ENCODE measurements at places on chromosomes 6 and 20. TPM values are rescaled to one million over a fixed set of nuclear protein-coding genes. Genes with fewer than 3 reads are reported as not detected.

Gene QKI
- total RNA-seq: 150 TPM

Gene ULBP3
- 4.4 TPM for total RNA-seq

DNA sequence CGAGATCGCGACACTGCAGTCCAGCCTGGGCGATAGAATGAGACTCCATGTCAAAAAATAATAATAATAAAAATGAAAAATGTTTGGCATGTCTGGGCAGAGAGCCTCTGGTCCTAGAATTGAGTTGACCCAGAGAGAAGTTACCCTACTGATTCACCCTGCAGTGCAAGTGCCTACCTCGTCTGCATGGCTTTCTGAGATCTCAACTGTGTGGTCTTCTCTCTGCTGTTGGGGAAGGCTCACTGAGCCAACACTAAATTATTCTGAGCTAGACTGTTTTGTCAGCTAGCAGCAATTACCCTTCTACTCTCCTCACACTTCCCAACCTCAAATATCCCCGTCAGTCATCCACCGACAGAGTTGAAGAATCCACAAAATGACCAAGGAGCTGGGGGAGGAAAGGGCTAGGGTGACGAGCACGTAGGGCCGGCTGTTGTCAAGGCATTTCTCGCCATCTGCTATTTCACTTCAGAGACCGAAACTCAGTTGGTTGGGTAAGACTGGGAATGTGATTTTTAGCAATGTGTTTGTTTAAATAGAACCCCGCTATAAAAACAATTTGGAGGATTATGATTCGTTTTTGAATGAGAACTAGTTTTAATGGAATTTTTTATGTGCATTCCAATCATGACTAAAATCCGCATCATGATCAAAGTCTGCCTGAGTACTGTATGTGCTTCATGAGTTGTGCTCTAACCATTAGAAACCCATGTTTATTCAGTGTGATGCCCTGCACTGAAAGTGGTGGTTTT is 9.4 kb downstream of the MAS1 start:
- no peak overlapping the region for H3K27ac ChIP-seq
- H3K4me1 ChIP-seq: no peaks in the 10 kb centered on the region
- H3K27me3 ChIP-seq: no peaks in the 10 kb centered on the region
- no peaks in the 10 kb centered on the region for H3K36me3 ChIP-seq
- no peak for DNase-seq

DNA sequence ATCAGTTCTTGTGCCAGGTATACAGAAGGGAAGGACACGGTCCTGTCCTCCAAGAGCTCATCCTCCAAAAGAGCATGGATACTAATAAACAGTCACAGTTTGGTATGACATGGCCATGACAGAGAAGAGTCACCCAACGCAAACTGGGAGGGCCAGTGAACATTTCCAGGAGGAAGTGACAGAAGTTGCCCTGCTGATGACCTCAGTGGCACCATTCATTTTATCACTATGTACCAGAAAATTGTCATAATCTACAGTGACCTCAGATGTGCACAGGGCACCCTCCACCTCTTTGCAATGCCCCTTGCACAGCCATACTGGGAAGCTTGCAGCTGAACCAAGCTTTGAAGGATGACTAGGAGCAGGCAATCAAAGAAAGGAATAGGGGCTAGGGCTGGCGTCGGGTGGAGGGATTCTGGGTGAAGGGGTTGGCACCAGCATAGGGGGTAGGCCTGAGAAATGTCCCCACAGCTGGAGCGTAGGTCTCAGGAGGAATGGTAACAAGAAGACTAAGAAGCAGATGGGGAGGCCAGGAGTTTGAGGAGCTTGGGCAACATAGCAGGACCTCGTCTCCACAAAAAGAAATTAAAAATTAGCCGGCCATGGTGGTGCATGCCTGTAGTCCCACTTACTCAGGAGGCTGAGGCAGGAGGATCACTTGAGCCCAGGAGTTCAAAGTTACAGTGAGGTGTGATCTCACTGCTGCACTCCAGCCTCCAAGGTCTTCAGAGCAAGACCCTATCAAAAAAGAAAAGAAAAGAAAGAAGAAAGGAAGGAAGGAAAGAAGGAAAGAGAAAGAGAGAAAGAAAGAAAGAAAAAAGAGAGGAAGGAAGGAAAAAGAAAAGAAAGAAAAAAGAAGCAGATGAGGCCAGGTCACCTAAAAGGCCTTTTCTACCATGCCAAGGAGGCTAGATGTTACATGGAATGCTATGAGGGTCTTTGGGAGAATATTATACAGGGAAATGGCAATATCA is 65.3 kb upstream of the SNX9 start:
- peaks cover 3% of the 10 kb centered on the region for H3K27me3 ChIP-seq
- no peak overlapping the region for H3K4me3 ChIP-seq
- DNase-seq: no peak
- H3K27ac ChIP-seq: no peak overlapping the region
- H3K36me3 ChIP-seq: no peaks in the 10 kb centered on the region
- peaks cover 21% of the 10 kb centered on the region for H3K4me1 ChIP-seq

DNA sequence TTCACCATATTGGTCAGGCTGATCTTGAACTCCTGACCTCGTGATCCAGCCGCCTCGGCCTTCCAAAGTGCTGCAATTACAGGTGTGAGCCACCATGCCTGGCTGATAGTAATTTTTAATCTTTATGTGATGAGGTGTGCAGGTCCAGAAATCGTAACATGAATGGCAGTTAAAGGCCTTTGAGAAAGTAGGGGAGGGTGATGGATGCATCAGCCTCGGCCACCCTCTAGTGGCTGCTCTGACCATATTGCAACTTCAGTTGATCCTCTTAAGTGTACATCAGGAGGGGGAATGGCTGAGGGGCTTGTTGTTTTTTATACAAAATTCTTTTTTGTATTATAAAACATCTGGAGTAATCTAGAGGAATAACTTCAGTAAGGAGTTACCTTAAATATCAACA is 193.0 kb downstream of the ZFAND3 start:
- peaks cover 17% of the 10 kb centered on the region for H3K36me3 ChIP-seq
- no peak for DNase-seq

GRCh38 chr6:149334682-149335160 is 17.2 kb downstream of the TAB2 start:
- H3K36me3 ChIP-seq: peaks cover 9% of the 10 kb centered on the region
- peak overlapping the region; percentile 29 for H3K4me3 ChIP-seq
- no peaks in the 10 kb centered on the region for H3K27me3 ChIP-seq
- DNase-seq: no peak
- peak overlapping the region; percentile 89 for H3K27ac ChIP-seq

GRCh38 chr6:137495703-137496336 is 1.6 kb upstream of the OLIG3 start:
- H3K4me1 ChIP-seq: peaks cover 6% of the 10 kb centered on the region
- no peak for DNase-seq

GRCh38 chr20:32680544-32681174 is 6.9 kb upstream of the C20orf203 start:
- no peak for DNase-seq
- H3K4me3 ChIP-seq: peak overlapping the region; percentile 47
- peak overlapping the region; percentile 90 for H3K27ac ChIP-seq

Gene DOK5
- total RNA-seq: 2.2 TPM

DNA sequence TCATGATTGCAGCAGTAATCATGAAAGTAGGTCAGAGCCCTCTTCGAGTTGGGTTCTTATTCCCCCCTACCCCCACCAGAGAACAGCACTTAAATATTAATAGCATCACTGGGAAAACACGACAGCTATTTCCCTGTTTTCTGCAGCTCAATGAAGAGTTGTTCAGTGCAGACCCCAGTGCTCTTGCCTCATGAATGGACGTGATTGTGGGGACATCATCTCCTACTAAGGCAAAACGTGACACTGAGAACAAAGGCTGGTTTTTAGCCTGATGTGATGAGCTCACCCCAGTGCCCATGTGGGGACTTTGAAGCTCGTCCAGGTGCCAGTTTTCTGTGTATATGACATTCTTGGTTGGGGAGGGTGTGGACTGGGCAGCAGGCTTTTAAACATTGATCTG is 105.9 kb downstream of the SLC35F1 start:
- no peaks in the 10 kb centered on the region for H3K36me3 ChIP-seq
- H3K27ac ChIP-seq: no peak overlapping the region

DNA sequence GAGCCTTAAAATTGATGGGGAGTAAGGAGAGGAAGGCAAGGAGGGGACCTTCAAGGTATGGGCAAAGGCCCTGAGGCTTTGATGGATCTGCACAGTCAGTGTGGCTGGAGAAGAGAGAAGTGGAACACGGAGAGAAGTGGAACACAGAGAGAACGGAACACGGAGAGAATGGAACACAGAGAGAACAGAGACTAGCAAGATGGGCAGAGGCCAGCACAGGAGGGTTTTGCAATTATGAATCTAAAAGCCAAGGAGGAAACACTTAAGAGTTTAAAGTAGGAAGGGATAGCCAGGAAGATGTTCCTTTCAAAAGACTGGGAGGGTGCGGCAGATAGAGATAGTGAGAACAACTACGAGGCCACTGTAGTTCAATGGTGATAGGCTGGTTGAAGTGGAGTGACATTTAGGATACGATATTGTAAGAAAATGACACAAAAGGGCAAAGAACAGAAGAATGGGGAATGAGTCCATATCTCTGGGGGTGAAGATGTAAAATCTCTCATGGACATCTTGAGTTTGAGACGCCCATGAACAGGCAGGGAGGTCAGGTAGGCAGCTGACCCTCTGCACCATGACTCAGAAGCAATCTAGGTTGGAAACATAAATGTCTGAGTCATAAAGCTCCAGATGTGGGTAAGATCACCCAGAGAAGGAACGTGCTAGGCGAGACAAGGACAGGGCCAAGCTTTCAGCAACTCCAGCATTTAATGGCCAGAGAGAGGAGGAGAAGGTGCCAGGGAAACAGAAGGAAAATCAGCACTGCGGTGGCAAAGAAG is 25.4 kb downstream of the ZMYND8 start:
- no peaks in the 10 kb centered on the region for H3K27me3 ChIP-seq
- H3K36me3 ChIP-seq: peaks cover 40% of the 10 kb centered on the region
- no peak for DNase-seq
- no peak overlapping the region for H3K4me3 ChIP-seq
- H3K27ac ChIP-seq: peak overlapping the region; percentile 68

Gene GPX6
- not detected for total RNA-seq

Gene PCK1
- total RNA-seq: 4.7 TPM

Gene THBS2
- 4.2 TPM for total RNA-seq

Gene TAAR1
- not detected for total RNA-seq

DNA sequence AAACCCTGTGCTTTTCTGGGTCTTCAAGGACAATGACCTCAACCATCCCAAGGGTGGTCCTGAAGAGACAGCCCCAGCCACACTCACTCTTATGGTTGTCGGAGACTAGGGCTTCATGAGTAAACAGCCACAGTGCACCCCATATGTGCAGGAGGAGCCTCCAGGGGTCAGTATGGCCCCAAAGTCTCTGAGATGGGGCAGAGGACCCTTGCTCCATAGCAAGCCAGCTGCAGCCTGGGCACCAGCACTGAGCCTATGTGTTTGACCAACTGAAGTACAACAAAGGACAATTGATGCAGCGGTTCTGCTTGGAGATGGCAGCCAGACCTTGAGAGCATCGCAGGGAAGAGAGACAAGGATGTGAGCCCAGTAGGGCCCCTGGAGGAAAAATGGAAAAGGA is 112.2 kb downstream of the LRFN2 start:
- H3K36me3 ChIP-seq: no peaks in the 10 kb centered on the region
- DNase-seq: no peak

Gene LIME1
- total RNA-seq: 6.3 TPM

- no peaks in the 10 kb centered on the region for H3K27me3 ChIP-seq
- peak overlapping the region; percentile 76 for H3K27ac ChIP-seq
- peaks cover 9% of the 10 kb centered on the region for H3K4me1 ChIP-seq
These were observed 71.2 kb upstream of the NAA20 start for GRCh38 chr20:19945732-19946670.

Gene SYNDIG1
- total RNA-seq: 4.1 TPM

GRCh38 chr6:159700970-159701369 is 7.9 kb upstream of the SOD2 start:
- no peaks in the 10 kb centered on the region for H3K4me1 ChIP-seq
- no peak overlapping the region for H3K4me3 ChIP-seq
- H3K27ac ChIP-seq: no peak overlapping the region
- no peak for DNase-seq

DNA sequence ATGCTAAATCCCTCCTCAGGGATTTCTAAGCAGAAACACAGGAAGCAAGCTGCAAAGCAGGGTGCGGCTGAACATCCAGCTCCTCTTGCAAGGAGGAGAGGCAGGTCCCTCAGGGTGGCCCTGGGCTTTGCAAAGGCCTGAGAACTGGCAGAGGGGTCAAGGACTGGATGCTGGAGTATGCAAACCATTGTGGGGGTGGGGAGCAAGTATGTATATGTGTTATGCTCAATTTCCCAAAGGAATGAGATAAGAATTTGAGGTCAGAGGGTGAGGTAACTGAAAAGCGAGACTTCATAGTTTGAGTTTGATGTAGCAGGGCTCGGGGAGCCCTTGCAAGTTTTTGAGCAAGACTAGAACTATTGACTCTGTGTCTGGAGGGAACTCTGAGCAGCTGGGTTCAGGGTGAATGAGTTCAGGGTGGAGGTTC is 11.2 kb downstream of the SLC22A2 start:
- H3K4me1 ChIP-seq: peaks cover 14% of the 10 kb centered on the region
- DNase-seq: no peak
- no peak overlapping the region for H3K27ac ChIP-seq
- H3K36me3 ChIP-seq: no peaks in the 10 kb centered on the region
- H3K4me3 ChIP-seq: peak overlapping the region; percentile 1

DNA sequence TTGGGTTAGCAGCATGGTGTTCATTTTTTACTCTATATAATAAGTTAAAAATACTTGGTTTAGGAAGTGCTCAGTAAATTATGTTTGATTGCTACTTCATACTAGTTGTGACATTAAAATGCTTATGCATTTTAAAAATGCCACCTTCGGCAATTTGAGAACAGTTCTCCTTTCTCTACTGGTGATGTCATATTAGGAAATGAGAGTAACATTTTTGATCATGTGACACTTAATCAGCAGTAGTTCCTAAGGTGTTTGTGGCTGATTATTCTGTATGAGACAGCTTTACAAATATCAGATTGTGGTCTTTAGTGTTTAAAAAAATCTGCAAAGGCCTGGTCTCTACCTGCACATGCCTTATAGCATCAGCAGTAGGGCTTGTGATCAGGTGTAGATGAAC is 4.4 kb downstream of the GZF1 start:
- DNase-seq: no peak
- peaks cover 30% of the 10 kb centered on the region for H3K36me3 ChIP-seq
- H3K4me3 ChIP-seq: peak overlapping the region; percentile 18
- H3K27me3 ChIP-seq: no peaks in the 10 kb centered on the region
- H3K4me1 ChIP-seq: peaks cover 33% of the 10 kb centered on the region

Gene HLA-DQA1
- not detected for total RNA-seq

- no peak overlapping the region for H3K27ac ChIP-seq
- H3K4me3 ChIP-seq: no peak overlapping the region
- DNase-seq: no peak
- H3K36me3 ChIP-seq: no peaks in the 10 kb centered on the region
- H3K27me3 ChIP-seq: peaks cover 9% of the 10 kb centered on the region
These were observed 74.1 kb downstream of the LAMA4 start for GRCh38 chr6:112180095-112180820.

All from type B pancreatic cell (in vitro differentiated cells).